Testis (tissue), 5 donors: ENCODE measurements at places on chromosomes 12 and 14. TPM values are rescaled to one million over a fixed set of nuclear protein-coding genes. Genes with fewer than 3 reads are reported as not detected.

The APOF gene
- total RNA-seq, result not detected

- no peaks in the 10 kb centered on the region for H3K4me1 ChIP-seq
- no peak overlapping the region for H3K27ac ChIP-seq
- no peaks in the 10 kb centered on the region for H3K27me3 ChIP-seq
Measured at GRCh38 chr12:109289004-109289403, 20.1 kb downstream of the FOXN4 start.

DNA sequence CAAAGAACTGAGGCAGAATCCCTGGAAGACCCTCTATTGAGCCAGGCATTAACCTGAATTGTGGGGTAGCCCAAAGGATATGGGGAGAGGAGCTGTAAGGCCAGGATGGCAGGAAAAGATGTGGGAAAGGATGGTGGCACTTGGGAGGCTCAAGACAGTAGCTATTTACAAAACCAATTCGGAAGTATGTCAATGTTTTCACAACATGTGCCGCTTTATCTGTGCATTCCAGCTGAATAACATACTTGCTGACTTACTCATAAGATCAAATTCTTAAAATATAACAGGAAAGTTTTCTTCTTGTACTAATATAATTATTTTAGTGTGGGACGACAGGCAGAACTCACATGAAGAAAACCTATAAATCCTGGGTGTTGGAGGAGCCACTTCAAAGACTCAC lies 10.6 kb downstream of the BBS10 start:
- no peak overlapping the region for H3K27ac ChIP-seq
- H3K4me1 ChIP-seq, result no peaks in the 10 kb centered on the region
- no peaks in the 10 kb centered on the region for H3K36me3 ChIP-seq
- no peak for DNase-seq
- no peaks in the 10 kb centered on the region for H3K27me3 ChIP-seq
- no peak overlapping the region for H3K4me3 ChIP-seq

The POU6F1 gene
- 7.6 TPM for total RNA-seq

- H3K4me1 ChIP-seq, result no peaks in the 10 kb centered on the region
- no peak overlapping the region for H3K4me3 ChIP-seq
- DNase-seq, result no peak
- no peaks in the 10 kb centered on the region for H3K36me3 ChIP-seq
- no peak overlapping the region for H3K27ac ChIP-seq
- no peaks in the 10 kb centered on the region for H3K27me3 ChIP-seq
Measured at GRCh38 chr14:27386391-27386790, 788.6 kb upstream of the NOVA1 start.

- H3K27me3 ChIP-seq, result no peaks in the 10 kb centered on the region
- no peaks in the 10 kb centered on the region for H3K36me3 ChIP-seq
Measured at GRCh38 chr12:67386869-67387565, 117.9 kb downstream of the CAND1 start.

GRCh38 chr12:99049774-99050173 lies 404.7 kb downstream of the APAF1 start:
- H3K27ac ChIP-seq, result no peak overlapping the region
- no peaks in the 10 kb centered on the region for H3K27me3 ChIP-seq
- H3K36me3 ChIP-seq, result no peaks in the 10 kb centered on the region
- no peak overlapping the region for H3K4me3 ChIP-seq

DNA sequence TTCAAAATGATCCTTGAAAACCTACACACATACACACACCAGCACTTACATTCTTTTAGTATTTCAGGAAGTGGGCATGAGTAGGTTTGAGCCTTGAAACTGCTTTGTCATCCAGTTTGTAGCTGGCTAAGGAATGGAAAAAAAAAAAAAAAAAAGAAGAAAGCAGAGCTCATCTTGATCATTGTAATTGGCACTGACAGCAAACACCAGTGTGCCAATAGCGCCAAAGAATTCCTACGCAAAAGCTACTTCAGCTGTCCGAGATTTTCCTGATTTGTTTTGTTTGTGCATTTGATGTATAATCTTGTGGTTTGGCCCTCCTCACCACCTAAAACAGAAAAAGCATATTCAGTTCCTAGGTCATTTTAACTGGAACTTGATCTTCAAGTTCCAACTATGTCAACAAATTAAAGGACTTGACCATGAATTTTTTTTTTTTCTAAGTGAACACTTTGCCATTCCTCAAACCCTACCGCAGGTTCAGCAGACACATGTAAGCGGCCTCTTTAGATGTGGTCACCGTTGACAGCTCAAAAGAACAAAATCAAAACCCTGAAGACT lies 57.3 kb downstream of the FLRT2 start:
- H3K36me3 ChIP-seq, result no peaks in the 10 kb centered on the region
- DNase-seq, result no peak
- no peak overlapping the region for H3K4me3 ChIP-seq
- H3K27me3 ChIP-seq, result no peaks in the 10 kb centered on the region

DNA sequence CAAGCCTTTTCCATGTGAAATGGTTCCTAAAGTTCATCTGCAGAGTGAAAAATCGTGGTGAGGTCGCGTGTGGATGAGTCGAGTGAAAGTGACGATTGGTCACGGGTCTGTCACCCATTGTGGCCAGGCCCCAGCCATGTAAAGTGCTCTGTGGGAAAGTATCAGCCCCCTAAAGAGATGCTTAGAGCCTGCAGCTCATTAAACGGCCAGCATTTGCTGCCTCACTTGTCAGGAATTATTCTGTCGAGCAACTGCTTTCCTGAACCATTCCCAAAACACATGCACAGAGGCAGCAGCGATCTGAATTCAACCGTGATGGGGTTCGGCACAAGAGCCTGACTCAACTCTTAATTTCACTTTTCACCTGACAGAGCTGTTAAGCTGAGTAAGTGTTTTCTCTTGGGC lies 16.0 kb downstream of the DBX2 start:
- no peak overlapping the region for H3K4me3 ChIP-seq
- no peaks in the 10 kb centered on the region for H3K4me1 ChIP-seq
- no peak overlapping the region for H3K27ac ChIP-seq
- no peak for DNase-seq
- H3K36me3 ChIP-seq, result no peaks in the 10 kb centered on the region

The ART4 gene
- total RNA-seq, result 1.4 TPM

DNA sequence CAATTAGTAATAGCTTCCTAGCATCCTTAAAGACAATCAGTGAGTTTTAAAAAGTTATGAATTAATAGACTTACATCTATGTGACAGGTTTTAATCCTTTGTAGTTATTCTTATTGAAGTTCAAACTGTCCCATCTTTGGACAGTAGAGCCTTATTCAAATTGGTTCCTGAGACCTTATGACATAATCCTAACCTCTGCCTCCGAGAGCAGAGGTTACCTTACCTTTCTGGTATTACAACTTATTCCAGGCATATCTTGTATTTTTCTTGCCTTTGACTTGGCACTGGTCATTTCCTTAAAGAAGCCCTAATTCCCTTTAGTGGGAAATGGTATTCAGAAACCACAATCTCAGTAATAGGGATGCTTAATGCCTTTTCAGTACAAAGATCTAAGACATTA lies 21.8 kb downstream of the BTBD7 start:
- no peak overlapping the region for H3K4me3 ChIP-seq
- H3K27me3 ChIP-seq, result no peaks in the 10 kb centered on the region
- no peaks in the 10 kb centered on the region for H3K4me1 ChIP-seq
- H3K36me3 ChIP-seq, result no peaks in the 10 kb centered on the region
- no peak overlapping the region for H3K27ac ChIP-seq

The KIAA0586 gene
- total RNA-seq, result 62.0 TPM
